ENCODE measurements at places on chromosomes 3 and 15.
A peak's percentile ranks its signal among the peaks of the same experiment; 100 is the strongest.

- no peak for DNase-seq
Measured at GRCh38 chr3:32603064-32603463, 32.4 kb upstream of the DYNC1LI1 start.

GRCh38 chr15:69391046-69391757 is 22.9 kb upstream of the KIF23 start:
- no peak for DNase-seq

DNA sequence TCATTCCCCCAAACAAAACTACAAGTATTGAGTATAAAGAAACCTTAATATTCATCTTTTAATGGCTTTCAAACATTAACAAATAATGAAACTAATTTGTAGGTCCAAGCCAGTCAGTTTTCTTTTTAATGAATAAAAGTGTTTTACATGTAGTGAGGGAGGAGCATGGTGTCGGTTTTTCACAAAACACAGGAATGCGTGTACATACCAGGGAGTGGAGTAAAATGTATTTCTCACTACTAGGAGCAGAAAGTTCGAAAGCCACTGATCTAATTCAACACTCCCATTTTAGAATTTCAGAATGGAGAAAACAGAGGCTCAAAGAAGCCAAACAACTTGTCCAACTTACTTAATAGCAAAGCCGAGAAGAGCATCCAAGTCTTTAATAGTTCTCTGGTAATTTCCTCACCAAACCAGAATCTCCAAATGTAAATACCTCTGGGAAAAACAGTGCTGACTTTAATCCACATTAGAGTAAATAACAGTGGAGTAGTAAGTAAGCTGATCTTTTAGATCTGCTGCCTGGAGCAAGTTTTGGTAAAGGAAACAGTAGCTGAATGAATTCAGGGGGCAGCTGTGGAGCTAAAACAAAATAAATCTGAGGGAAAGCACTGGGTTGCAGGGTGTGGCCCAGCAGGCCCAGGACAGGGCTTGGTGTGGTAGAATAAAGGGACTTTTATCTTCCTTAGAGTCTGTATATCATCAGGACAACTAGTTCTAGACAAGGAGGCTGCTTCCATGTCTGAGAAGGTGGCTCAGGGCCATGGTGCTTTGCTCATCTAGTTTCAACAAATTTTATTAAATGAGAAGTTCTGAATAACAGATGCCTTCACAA is 7.9 kb downstream of the ANP32A start:
- DNase-seq = peak; percentile 15

GRCh38 chr15:39583596-39584265 is 2.9 kb downstream of the THBS1 start:
- no peak for DNase-seq

DNA sequence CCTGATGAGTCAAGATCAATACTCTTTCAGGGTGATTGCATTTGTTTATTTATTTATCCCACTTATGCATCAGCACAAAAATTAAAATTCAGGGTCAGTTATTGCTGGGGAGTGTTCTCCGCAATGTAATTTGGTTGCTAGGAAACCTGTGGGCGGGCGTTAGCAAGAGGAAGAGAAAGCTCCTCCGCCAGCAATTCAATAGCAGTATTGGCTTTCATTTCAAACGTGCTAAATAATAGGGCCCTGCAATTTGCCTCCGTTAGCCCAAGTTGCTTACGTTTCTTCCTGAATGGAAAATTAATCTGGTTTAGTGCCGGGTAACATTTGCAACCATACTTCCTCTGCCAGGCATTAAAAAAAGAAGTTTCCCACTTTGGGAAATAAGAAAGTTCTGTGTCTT is 35.5 kb upstream of the PLCL2 start:
- no peak for DNase-seq

- no peak for DNase-seq
Measured at GRCh38 chr3:21542656-21543379, 208.2 kb downstream of the ZNF385D start.

- DNase-seq = no peak
Measured at GRCh38 chr3:186516646-186517045, 27.5 kb downstream of the CRYGS start.

DNA sequence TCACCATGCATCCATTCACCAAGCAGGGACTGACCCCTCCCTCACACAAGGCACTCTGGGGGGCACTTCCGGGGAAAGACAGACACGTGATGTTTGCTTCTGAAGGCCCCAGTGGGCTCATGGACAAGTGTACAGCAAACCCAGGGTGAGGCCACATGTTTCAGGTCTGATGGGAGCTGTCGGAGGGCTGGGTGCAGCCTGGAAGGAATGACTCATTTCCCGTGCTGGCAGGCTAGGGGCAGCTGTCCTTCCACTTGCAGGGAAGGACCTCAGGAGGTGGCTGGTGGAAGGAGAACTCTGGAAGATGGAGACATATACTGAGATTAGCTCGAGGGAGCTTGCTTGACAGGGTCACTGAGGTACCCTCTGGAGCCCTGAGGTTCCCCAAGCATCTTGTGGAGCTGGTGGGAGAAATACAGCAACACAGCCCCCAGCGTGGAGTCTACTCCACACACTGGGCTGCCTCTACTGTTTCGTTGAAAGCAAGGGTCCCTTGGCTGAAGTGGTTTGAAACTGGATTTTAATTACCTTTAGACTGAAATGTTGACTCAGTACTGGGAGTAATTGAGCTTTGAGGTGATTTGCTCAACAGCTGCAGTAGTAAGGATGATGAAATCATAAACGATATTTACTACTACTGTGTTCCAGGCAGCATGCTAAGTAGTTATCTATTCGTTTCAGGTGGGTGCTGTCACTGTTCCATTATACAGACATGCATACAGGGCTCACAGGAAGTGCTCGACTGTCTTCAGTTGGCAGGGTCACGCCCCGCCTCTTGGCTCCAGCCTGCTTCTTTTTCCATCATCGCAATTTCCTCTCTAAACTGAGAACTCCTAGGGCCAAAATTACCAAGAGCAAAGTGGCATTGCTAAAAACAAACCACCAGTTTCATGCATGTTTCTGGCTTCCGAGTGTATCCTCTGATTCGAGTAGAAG is 230.4 kb downstream of the ADAMTS17 start:
- DNase-seq = no peak

GRCh38 chr15:73924171-73924921 is 1.9 kb upstream of the LOXL1 start:
- DNase-seq = no peak
